NCI-H82 (cell line): ENCODE measurements at places on chromosomes 1 and 21.

DNA sequence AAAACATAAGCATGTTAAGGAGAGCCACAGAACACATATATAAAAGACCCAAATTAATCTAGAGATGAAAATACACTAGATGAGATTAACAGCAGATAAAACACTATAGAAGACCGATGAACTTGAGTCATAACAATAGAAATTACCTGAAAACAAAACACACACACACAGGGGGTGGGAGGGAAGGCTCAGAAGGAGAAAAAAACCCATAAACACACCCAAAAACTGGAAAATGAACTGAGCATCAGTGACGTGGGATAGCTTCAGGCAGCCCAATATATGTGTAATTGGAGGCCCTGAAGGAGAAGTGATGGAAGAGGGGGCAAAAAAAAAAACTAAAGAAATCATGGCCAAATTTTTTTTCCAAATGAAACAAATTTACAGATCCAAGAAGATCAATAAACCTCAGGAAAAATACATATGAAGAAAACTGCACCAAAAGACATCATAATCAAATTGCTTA lies 11.4 kb downstream of the ALDH9A1 start:
- no peak for DNase-seq

GRCh38 chr1:18100060-18100459 lies 7.5 kb upstream of the IGSF21 start:
- no peak for DNase-seq

DNA sequence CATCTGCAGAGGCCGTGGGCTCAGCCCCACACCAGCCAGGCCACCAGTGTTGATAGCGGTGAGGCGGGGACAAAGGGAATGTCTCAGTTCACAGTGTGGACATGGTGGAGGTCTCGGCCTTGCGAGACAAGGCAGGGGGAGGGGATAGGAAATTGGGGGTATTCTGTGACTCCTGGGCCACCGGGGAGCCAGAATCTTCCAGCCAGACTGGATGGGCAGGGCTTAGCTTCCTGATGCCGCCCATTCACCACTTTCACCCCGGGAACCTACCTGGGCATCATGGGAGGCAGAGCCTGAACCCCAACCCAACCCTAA lies 5.1 kb downstream of the LRRC3 start:
- no peak for DNase-seq

GRCh38 chr1:29122682-29123052 lies 1.0 kb downstream of the TMEM200B start:
- DNase-seq, result no peak

DNA sequence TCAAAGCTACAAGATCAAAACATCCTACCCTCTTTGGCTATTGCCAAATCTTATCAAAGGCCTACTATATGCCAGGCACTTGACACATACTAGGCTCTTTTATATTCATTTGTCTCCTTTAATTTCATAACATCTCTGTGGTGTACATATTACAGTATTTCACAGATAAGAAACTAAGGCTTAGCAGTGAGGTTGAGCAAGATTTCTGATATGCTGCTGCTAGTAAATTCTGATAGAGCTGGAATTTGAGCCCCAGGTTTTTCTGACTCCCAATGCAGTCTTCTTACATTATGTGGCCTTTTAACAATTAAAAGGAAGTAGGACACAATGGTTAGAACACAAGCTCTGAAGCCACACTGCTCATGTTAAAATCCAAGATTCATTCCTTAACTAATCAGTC lies 16.8 kb downstream of the CCDC185 start:
- DNase-seq, result no peak

DNA sequence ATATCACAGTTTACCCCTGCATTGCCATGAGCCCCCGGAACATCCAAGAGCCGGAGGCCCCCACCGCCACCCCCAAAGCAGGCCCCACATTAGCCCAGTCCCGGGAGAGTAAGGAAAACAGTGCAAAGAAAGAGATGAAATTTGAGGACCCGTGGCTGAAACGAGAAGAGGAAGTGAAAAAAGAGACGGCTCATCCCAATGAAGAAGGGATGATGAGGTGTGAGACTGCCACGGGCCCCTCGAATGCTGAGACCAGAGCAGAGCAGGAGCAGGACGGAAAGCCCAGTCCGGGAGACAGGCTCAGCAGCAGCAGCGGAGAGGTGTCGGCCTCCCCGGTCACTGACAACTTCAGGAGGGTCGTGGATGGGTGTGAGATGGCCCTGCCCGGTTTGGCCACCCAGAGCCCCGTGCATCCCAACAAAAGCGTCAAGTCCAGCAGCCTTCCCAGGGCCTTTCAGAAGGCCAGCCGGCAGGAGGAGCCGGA lies 532.4 kb downstream of the KIF26B start:
- DNase-seq, result no peak

DNA sequence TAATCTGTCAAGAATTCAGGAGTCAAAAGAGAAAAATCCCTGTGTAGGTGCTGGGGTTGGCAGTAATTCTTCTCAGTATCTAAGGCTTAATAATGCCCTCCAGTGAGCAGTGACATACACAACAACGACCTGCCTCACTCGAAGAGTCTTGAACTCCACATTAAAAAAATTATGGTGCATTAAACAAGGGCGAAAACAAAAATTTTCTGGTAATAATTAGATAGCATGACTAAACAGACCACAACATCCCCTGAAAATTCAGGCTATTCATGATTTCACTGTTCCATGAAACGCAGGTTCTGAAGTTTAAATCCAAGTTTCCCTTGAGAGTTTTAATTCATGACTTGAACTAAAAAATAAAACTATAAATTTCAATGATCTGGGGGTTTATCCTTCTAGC lies 5.1 kb downstream of the SRSF4 start:
- no peak for DNase-seq

DNA sequence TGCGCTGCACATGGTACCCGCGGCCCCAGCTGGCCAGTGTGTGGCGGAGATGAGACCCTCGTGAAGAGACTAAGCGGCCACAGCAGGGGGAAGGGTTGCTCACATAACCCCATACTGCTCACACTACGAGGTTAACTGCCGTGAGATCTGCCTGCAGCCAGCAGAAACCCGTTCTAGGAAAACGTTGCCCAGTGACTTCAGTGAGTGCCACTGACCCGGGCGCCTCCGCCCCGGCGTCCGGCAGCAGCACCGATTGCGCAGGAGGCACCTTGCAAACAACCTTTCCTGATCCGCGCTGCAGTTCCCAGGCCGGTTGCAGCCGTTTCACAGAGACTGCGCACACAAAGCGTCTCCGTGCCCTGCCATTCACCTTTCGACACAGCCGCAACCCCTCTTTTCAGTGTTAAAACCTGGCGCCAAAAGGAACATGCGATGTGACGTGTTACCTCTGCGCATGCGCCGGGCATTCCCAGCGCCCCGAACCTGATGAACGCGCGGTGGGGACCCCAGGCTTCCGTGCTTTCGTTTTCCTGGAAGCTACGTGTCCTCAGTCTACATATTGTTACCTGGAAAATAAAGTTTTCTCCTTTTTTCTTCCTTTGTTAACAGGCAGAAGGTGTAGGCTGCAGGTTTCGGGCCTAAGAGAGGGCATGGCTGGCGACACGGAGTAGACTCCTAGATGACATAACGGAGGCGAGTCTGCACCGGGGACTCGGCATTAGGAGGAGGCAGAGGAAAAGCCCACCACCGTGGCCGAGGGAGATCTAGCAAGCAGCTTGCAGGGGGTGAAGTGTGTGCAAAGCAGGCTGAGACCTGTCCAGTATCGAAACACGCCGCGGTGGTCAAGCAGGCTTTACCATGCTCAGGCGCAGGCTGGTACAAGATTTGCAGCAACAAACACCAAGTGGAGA lies 8.9 kb downstream of the VPS26C start:
- no peak for DNase-seq

DNA sequence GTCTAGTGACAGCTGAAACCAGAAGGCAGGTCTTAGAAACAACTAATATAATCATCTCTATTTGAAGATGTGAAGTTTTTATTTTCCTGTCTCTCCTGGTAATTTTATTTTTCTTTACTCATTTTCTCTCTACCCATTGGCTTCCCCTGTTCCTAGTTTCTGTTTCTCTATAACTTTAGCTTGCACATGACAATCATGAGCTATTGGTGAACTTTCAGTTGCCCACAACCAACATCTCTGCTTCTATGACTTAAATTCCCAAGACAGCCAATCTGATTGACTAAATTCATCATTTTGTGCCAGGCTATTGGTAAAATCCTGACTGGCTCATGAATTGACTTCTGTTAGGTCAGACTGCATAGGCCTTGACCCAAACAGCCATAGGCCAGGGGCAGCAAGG lies 13.7 kb upstream of the ACADM start:
- DNase-seq, result no peak

DNA sequence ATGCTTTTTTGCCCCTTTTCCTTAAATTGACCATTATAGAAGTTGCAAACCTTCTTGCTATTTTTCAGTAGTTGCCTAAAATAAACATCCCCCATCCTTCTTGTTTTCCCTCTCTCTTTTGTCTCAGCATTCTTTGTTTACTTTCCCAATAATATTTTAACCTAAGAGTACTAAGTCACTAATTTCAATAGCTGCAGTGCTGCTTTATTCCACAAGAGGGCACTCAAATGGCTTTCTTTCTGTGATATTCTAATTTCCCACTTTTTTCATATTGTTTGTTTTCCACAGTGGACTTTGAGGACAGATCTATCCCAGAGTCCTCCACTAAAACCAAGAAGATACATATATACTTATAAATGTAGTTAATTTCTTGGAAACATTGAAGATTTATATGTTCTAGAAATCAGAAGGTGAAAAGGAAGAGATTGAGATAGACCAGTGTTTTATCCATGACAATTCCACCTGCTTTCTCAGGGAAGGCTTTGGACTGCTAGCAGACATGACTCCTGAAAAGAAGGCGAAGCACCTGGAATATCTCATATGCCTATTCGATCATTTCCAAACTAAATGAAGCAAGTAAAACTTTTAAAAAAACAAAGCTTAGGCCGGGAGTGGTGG lies 104.8 kb upstream of the GRIK1 start:
- DNase-seq, result peak; percentile 53

- DNase-seq, result no peak
Measured at GRCh38 chr21:35226328-35226727, 177.2 kb upstream of the RUNX1 start.

DNA sequence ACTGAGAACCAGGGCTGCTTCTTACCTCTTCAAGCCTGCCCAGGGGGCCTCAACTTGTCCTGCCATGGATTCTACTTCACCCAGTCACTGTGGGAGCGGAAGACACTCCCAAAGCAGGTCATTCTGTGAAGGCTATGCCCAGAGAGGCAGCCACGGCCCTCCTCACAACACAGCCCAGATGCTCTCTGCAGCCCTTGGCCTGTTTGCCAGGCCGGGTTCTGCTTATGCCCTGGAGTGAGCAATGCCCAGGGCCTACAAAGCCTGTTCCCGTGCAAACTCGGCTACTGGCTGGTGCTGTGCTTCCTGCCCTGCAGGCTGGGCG lies 33.8 kb upstream of the SLC30A1 start:
- no peak for DNase-seq

GRCh38 chr1:169586067-169586394 lies 250 bp downstream of the F5 start:
- no peak for DNase-seq

GRCh38 chr1:36160949-36161485 lies 5.1 kb downstream of the MAP7D1 start:
- DNase-seq, result no peak

- no peak for DNase-seq
Measured at GRCh38 chr1:45005761-45006160, 5.4 kb downstream of the HECTD3 start.

DNA sequence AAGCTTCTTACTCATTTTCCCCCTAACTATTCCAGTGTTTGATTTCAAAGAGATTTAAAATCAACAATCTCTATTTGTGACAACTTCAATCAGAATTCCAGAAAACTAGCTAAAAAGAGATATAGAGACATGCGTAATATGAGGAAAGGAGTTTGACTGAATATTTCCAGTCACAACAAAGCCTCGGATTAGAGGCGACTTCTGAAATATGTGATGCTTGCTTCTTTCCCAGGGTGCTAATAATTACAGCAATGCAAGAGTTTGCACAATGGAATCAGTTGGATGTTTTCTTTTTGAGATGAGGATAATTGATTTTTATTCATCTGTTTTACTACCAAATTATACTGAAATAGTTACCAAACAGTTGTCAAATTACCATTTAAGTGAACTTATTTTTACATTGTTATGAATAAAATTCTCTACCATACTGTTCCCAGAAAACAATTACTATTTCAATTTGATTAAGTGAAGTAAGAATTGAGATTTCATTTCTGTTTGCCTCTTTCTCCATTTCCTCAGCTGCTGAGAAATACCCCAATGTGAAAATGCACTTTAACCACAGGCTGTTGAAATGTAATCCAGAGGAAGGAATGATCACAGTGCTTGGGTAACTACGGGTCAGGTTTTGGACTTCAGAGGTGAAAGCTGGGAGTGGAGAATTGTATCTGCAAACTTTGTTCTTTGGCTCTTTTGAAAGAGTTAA lies 28.1 kb downstream of the KMO start:
- no peak for DNase-seq

DNA sequence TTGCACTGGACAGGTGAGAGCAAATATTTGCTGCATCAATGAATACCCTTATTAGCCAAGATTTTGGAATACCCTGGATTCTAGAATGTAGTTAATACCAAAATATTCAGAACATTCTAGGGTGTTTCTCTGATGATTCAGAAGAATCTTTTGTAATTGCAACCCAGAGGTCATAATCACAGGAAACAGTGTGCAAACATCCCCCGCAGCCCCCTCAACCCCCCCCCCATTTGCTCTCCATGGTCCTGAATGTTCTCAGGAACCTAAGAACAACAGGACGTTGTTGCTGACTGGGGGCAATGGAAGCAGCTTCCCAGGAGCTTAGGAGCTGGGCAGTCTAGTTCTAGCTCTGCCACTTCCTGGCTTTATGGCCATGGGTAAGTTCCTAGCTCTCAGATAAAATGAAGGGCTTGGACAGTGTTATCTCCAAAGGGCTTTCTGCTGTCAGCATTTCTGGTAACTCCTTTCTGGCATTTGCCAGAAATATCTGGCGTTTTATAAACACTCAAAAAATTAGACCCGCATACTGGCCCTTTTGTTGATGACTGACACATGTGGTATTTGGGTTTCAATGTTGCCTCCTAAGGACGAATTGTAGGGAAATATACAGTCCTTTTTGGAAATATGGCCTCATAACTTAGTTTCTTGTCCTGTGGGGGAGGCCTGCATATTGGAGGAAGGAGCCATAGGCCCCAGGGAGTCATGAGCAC lies 178.6 kb downstream of the RRAGC start:
- no peak for DNase-seq

GRCh38 chr21:35024513-35024912 lies 24.6 kb downstream of the RUNX1 start:
- no peak for DNase-seq

DNA sequence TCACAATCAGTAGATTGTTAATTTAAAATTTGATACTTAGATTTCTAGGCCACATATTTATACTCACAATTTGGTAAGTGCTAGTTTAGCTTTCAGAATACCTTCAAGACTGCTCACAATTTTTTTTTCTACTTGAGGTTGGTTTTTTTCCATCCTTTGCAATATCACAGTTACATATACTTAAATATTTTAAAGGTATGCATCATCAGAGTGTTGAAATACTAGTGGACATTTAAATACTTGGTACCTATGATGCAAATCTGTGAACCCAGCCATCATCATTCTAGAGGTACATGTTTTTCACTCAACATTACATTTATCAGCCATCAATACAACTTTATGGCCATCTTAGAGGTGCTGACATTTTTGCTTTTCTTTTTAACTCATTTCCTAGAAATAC lies 6.2 kb upstream of the LRRC40 start:
- no peak for DNase-seq

GRCh38 chr1:150973836-150974579 lies 627 bp downstream of the CERS2 start:
- DNase-seq, result peak; percentile 63
